ENCODE measurements at places on chromosomes 6 and 20. TPM values are rescaled to one million over a fixed set of nuclear protein-coding genes. Genes with fewer than 3 reads are reported as not detected.

- H3K4me3 ChIP-seq = no peak overlapping the region
- no peak overlapping the region for H3K27ac ChIP-seq
Measured at GRCh38 chr6:88775866-88776571, 187.4 kb downstream of the RNGTT start.

DNA sequence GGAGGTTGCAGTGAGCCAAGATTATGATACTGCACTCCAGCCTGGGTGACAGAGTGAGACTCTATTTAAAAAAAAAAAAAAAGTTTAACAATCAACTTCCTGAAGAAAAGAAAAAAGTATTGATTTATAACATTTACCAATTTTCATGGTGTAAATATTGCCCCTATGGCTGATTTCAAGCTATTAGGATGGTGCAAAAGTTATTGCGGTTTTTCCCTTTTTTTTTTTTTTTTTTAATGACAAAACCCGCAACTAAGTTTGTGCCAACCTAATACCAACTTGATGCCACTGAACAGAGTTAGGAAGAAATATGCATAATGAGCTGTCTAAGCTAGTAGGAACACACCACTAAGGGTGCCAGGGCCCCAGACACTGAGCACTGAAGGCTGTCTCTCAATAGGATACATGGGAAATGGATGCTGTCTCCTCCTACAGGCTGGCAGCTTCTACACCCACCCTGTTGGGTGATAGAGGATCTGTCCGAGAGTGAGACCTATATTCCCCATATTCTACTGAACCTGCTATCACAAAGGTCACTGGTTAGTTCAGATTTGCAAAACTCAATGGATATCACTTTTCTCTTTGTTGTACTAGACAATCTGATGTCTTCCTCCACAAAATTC is 6.5 kb upstream of the PERP start:
- peaks cover 3% of the 10 kb centered on the region for H3K4me1 ChIP-seq
- H3K27me3 ChIP-seq = no peaks in the 10 kb centered on the region
- no peak for DNase-seq
- H3K4me3 ChIP-seq = no peak overlapping the region
- H3K36me3 ChIP-seq = no peaks in the 10 kb centered on the region
- no peak overlapping the region for H3K27ac ChIP-seq

DNA sequence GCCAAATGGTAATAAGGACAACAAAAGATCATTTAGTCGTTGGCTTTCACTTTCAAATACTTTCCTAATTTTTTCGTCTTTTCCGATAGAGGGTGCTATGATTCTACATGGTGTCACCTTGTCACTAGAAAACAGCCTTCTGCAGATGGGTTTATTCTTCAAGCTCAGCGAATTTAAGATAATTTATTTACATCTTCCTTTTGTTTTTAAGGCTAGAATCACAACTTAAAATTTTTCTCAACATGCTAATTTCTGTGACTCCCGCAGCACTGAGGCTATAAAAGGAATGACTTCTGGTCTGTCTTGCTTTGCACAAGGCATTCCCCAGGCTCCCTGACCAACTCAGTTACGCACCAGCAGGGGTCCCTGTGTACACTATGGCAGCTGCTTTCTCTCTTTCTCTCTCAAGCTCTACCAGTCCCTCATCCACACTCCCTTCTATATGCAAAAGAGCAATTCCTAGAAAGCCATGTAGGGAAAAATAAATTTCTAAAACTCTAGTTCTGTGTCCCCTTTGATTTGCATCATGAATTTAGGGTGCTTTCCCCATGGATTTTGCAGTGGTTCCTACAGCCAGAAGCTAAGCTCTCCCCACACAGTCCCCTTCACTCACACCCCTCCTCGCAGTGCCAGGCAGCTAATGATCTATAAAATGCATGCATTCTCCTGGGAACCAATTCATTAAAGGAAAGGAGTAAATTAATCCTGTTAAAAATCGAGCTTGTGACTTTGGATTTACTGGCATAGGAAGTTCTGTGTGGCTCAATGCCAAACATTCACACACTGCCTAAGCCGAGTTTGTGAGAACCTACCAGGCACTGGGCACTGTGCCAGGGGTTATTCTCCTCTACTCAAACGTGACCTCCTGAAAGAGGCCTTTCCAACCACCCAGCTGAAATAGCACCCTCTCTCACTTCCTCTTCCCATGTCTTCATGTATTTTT is 74.5 kb downstream of the DCDC2 start:
- no peak overlapping the region for H3K27ac ChIP-seq
- no peaks in the 10 kb centered on the region for H3K27me3 ChIP-seq
- peak; percentile 32 for DNase-seq
- H3K4me3 ChIP-seq = no peak overlapping the region

DNA sequence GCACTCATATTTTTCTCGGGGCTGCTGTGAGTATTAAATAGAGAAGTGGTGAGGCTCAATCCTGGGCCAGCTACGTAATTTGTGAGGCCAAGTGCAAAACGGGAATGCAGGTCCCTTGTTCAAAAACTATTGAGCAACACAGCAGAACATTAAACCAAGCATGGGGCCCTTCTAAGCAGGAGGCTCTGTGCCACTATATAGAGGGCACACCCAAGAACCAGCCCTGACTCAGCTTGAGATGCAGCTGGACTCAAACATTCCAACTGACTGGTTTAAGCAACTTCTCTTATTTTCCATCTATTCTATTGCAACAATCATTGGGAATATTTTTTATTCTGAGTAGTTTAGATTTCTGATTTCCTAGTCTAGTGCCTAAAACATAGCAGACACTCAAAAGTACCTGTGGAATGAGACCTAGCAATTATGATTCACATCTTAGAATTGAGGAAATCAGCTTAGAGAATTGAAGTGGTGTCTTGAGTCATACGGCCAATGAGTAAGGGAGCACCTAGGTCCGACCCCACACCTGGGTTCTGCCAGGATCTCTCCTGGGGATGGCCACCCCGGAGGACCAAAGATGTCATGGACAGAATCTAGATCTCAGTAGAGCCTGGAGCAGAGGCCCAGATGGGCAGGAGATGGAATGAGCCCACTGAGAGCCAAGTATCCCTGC is 1.3 kb downstream of the SIRPB2 start:
- no peak overlapping the region for H3K27ac ChIP-seq
- no peaks in the 10 kb centered on the region for H3K27me3 ChIP-seq
- H3K36me3 ChIP-seq = no peaks in the 10 kb centered on the region
- H3K4me1 ChIP-seq = no peaks in the 10 kb centered on the region

- H3K4me3 ChIP-seq = no peak overlapping the region
- no peaks in the 10 kb centered on the region for H3K27me3 ChIP-seq
- H3K36me3 ChIP-seq = no peaks in the 10 kb centered on the region
Measured at GRCh38 chr20:15310361-15310760, 972.9 kb upstream of the FLRT3 start.

- no peaks in the 10 kb centered on the region for H3K27me3 ChIP-seq
- H3K36me3 ChIP-seq = peaks cover 39% of the 10 kb centered on the region
- DNase-seq = no peak
- H3K4me1 ChIP-seq = peaks cover 7% of the 10 kb centered on the region
- H3K27ac ChIP-seq = no peak overlapping the region
Measured at GRCh38 chr6:166927240-166927934, 29.0 kb downstream of the RNASET2 start.

DNA sequence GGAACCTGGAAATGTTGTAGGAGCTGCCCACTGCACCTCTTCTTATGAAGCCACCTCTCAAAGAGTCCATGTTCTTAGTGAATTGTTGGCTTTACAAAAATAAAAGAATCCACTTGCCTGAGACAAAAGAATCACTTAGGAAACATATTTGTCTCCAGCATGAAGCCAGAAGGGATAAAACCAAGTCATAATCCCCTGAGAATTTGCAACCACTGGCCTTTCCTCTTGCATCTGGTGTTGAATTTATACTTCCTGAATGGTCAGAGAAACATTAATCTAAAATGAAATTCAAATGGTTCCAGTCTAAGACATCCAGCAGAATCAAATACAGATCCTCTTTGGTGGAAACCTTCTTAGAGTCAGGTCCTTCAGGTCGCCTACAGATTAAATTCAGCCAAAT is 192.5 kb upstream of the ECI2 start:
- no peaks in the 10 kb centered on the region for H3K27me3 ChIP-seq
- H3K36me3 ChIP-seq = no peaks in the 10 kb centered on the region
- no peak for DNase-seq
- H3K4me1 ChIP-seq = no peaks in the 10 kb centered on the region
- no peak overlapping the region for H3K27ac ChIP-seq
- H3K4me3 ChIP-seq = no peak overlapping the region

Gene BEND3
- 1.1 TPM for total RNA-seq

Gene ADGRF5
- total RNA-seq = not detected

DNA sequence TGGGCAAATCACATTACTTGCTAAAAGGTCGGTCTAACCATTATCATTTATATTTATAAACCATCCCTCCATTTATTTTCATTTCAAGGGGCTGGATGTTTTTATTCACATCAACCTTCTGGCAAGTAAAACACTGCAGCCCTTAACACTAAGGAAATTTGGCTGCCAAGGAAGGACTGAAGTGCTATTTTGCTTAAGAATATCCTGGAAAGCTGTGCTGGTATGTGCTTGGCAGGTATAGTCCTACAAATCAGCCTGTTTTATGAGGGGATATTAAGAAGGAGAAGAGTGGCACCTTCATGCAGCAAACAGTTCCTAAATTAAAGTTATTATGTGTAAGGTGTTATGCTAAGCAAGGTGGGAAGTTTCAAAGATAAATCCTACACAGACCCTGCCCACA is 9.8 kb downstream of the PHACTR2 start:
- peaks cover 17% of the 10 kb centered on the region for H3K4me1 ChIP-seq
- H3K36me3 ChIP-seq = no peaks in the 10 kb centered on the region
- H3K27me3 ChIP-seq = no peaks in the 10 kb centered on the region
- no peak overlapping the region for H3K27ac ChIP-seq
- DNase-seq = no peak

- no peak overlapping the region for H3K27ac ChIP-seq
- no peak overlapping the region for H3K4me3 ChIP-seq
- no peak for DNase-seq
- H3K36me3 ChIP-seq = no peaks in the 10 kb centered on the region
- H3K27me3 ChIP-seq = no peaks in the 10 kb centered on the region
Measured at GRCh38 chr6:140276133-140276532, 901.7 kb upstream of the CITED2 start.
